ENCODE measurements at places on chromosomes 1 and 21. TPM values are rescaled to one million over a fixed set of nuclear protein-coding genes. Genes with fewer than 3 reads are reported as not detected.
A peak's percentile ranks its signal among the peaks of the same experiment; 100 is the strongest.

The C1orf210 gene
- 8.8 TPM for polyA plus RNA-seq

DNA sequence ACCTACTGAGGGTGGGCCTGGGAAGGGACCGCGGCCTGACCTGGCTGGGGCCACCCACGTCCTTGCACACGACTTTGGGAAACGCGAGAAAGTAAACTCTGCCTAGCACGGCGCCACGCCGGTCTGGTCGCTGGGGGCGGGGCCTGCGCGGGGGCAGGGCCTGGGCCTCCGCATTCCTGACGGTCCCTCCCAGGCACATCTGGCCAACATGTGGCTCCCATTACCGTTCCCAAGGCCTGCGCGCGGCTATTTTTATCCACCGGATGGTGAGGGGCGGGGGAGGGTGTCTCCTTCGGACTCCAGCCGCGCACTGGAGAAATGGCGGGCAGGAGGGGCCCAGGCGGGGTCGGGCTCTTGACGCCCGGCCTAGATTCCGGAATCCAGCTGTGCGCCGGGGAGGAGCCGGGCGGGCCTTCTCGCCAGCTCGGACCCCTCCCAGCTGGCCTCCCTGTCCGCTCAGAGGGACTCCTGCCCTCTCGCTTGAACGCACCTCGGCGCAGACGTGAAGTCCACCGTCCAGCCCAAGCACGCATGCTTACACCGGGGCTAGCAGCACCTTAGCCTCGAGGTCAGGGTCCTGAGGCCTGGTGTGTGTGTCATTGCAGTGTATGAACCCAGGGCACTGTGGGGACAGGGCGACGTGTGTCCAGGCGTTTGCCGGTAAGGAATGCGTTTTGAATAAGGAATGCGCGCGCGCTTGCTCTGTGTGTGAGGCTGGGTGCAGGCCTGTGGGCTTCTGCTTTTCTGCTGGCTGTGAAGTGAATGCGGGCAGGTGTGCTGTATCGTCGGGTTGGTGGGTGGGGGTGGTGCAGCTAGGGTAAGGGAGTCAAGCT is 2.1 kb downstream of the EVA1B start:
- DNase-seq, result peak; percentile 78

The LHX8 gene
- not detected for polyA plus RNA-seq

GRCh38 chr1:213231795-213232231 is 180.8 kb downstream of the RPS6KC1 start:
- DNase-seq, result no peak

DNA sequence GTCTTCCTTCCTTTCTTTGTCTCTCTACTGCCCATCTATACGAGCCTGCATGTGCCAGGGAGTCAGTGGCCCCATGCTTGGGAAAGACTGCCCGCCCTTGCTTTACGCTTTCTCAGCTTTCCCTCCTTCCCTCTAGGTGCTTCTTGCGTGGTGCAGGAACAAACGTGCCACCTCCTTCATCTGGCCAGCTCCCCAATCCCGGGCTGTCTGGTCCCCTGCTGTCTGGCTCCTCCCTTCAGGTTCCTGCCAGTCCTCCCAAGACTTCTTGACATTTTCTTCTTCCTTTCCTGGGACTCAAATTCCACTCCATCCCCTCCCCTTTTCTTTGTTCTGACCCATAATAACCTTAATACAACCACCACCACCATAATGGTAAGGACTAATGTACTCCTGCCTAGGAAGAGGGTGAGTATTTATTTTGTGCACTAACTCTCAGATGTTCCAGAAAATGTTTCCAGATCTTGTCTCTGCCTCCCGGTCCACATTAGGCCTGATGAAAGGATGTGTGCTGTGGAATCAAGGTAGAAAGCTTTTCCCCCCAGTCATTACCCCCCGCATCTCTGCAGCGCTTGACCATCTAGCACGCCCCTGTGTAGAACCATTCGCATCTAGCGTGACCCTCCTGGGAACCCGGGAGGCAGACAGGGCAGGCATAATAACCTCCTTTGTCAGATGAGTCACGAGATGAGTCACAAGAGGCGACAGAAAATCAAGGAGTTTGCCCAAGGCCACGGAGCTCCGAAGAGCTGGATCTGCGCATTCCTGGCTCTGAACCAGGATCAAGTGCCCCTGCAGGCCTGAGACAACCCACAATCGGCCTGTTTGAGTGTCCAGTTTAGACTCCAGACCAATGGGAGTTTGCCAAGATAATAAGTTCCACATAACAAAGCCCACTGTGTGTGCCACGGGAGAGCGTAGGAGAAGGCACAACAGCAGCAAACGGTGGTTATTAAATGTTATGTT is 60.1 kb upstream of the NEK2 start:
- DNase-seq, result peak; percentile 46

- DNase-seq, result no peak
Observed at GRCh38 chr1:220692436-220693228, 2.5 kb downstream of the C1orf115 start.

The ASAP3 gene
- 43.7 TPM for polyA plus RNA-seq

The FCRL5 gene
- polyA plus RNA-seq, result 0.24 TPM

DNA sequence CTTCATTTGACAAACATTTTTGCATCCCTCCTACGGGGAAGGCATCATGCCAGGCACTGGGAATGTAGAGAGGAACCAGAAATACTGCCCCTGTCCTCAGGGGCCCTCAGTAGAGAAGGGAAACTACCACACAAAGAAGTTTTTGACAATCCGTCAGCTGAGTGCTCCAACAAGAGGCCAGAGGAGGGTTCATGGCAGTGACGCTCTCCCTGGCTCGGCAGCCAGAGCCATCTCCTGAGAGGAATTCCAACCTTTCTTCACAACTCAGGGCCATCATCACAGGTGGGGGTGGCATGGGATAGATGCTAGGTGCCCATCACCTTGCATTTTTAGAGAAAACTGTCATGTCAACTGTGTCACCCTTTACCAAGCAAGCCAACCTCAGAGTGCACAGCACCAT is 154.1 kb downstream of the HIVEP3 start:
- DNase-seq, result no peak

- DNase-seq, result no peak
Observed at GRCh38 chr1:203706444-203706843, 58.5 kb upstream of the LAX1 start.

GRCh38 chr1:66397192-66397591 is 136.8 kb upstream of the SGIP1 start:
- no peak for DNase-seq

DNA sequence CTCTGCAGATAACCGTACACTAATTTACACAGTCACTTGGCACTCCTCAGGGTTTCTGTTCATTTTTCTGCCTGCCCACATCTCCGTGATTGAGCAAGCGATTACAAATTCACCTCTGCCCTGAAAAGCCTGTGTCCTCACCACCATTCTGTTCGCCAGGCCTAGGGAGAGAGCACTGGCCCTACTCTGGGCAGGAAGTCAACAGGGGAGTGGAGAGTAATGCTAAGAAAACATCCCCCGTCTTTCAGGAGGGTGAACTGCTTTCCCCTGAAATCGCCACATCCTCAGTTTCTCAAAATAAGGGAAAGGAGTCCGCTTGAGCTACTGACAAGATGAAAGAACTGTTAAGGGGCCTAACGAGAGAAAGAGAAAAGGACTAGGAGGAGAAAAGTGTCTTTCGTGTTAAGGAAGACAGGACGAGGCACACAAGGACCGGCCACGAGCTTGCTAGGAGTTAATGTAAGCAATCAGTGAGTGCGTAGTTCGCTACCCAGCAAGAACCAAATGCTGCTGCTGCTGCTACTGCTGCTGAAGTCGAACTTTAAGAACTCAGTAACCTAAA is 632 bp downstream of the PEX19 start:
- peak; percentile 50 for DNase-seq

- DNase-seq, result peak; percentile 81
Observed at GRCh38 chr1:204151552-204152309, at the start of gene ETNK2. Gene ETNK2 (minus strand): TSS chr1:204152044. CDS start chr1:204151852, 192 bp downstream.

The HEYL gene
- 31.1 TPM for polyA plus RNA-seq

GRCh38 chr1:62621907-62622306 is 24.6 kb downstream of the ANGPTL3 start:
- peak; percentile 49 for DNase-seq

GRCh38 chr1:185480545-185480944 is 163.5 kb upstream of the IVNS1ABP start:
- no peak for DNase-seq

The BCL2L15 gene
- polyA plus RNA-seq, result 1.0 TPM

DNA sequence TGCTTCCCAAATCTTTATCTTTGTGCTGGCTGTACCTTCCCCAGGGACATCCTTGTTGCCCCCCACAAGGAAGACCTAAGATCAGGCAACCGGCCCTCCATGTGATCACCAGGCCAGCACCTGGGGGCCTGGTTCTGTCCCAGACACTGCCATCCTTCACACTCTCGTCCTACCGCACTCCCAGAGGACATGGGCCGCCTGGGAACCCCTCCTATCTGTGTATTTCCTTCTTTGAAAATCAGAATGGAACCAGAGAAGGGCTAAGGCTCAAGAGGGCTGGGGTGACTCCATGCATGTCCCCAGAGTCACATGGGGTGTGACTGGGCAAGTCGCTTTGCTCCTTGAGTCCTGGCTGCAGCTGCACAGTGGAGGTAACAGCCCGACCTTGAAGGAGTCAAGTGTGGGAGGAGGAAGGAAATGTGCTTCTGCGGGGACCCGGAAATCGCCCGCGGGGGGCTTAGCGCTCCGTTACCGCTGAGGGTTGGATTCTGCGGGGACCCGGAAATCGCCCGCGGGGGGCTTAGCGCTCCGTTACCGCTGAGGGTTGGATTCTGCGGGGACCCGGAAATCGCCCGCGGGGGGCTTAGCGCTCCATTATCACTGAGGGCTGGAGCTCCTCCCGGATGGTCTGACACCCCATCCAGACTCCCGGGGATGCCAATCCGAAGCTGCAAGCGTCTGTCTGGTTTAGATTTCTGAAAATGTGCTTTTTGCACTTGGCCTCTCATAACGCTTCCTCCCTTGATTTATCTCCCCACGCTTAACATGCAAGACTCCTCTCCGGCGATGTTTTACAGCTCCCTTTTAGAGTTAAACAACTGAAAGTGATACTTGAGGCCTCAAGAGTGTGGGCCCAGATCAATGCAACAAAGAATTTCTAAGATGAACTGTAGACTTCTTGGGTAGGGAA is 278.9 kb downstream of the NPHP4 start:
- peak; percentile 22 for DNase-seq

DNA sequence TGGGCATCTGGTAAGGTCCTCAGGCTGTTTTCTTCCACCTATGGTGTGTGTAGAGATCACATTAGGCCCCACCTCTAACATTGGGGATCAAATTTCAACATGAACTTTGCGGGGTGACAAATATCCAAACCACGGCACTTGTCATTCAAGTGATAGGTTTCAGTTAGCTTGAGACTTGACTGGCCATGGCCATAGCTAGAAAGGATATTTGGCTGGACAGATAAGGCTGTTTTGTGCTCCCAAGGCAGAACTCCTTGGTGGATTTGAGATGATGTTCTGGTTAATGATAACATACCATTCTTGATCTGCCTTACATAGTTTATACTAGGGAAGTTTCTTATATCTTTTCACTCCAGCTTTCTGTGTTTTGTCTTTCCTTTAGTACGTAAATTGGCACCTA is 48.5 kb downstream of the CELF3 start:
- DNase-seq, result no peak

DNA sequence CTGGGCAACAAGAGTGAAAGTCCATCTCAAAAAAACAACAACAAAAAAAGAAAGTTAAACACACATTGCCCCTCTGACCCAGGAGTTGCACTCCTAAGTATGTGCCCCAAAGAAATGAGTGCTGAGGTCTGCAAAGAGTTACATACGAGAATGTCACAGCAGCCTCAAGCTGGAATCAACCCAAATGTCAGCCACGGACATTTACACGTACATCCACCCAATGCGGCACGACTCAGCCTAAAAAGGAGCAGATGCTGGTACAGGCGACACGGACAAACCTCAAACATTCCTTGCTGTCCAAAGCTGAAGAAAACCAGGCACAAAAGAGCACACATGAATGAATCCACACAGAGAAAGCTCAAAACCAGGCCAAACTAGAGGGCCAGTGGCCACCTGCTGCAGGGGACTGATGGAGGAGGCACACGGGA is 46.8 kb upstream of the ECE1 start:
- no peak for DNase-seq

The EPHX1 gene
- polyA plus RNA-seq, result 123 TPM

The STRIP1 gene
- polyA plus RNA-seq, result 50.5 TPM

The LY9 gene
- polyA plus RNA-seq, result 0.52 TPM

GRCh38 chr1:160978510-160978927 is 23.9 kb upstream of the ITLN2 start:
- peak; percentile 40 for DNase-seq

DNA sequence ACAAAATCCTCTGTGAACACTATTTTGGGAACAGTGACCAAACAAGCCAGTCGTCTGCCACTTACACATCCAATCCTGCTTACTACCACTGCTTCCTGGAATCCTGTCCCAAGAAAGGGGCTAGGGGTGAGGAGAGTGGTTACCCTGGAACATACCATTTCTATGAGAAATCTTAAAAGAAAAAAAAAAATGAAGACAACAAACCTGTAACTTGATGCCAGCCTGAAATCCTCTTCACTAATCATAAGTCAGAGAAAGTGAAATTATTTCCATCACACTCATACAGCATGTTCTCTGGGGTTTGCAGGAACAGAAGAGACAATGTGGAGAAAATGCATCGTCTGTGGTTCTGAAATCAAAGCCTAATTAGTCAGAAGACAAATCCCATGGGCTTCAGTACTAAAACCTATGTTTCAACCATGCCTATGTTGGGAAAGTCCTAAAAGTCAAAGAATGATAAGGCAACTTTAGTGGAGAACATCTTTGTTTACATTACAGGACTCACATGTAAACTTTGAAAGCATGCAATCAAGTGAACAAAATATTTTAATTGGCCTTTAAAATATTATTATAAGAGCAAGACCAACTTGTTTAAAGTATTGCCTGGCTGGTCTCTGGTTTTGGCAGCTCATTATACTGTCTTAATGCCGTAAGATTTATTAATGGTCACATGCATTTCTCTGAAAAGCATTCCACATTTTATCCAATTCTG is 220.7 kb downstream of the LTN1 start:
- DNase-seq, result no peak

DNA sequence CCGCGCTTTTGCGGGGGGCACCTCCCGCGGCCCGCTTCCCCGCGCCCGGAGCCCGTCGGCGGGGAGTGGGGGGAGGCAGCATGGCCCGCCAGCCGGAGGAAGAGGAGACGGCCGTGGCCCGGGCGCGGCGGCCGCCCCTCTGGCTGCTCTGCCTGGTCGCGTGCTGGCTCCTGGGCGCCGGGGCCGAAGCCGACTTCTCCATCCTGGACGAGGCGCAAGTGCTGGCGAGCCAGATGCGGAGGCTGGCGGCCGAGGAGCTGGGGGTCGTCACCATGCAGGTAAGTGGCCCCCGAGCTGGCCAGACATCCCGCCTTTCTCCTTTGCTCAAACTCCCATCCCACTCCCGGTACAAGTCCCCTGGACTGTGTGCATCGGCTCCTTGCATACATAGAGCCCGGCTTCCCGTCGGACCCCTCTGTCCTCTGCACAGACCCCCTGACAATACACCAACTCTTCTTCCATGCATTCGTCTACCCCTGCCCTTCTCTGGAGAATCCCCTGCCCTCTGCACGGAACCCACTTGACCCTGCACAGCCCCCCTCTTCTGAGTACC is 812 bp downstream of the CACHD1 start:
- peak; percentile 35 for DNase-seq

DNA sequence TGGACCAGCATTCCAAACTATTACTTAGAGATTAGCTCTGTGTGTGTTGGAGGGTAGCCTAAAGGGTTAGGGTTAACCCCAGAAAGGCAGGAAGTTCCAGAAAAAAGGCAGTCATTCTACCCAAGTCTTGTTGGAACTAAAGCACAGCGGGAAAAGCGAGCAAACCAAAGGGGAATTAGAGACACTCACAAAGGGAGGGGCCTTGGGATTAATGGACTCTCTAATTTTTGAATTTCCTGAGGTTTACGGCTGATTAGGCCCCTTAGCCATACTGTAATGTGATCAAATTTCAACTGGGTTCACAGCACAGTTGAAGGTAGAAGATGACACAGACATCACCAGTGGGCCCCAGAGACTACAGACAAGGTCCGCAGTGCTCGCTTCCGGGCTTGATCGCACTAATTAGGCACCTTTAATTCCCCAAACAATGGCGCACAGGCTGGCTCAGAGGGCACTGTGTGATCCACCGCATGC is 28.3 kb downstream of the CAPZB start:
- DNase-seq, result no peak

All from left lung (tissue), 14 donors.